Naive B cell (primary cell): ENCODE measurements at places on chromosomes 11 and 22. TPM values are rescaled to one million over a fixed set of nuclear protein-coding genes. Genes with fewer than 3 reads are reported as not detected.

Gene BANF1
- polyA plus RNA-seq = 235 TPM

Gene TRIM66
- polyA plus RNA-seq = 1.2 TPM

DNA sequence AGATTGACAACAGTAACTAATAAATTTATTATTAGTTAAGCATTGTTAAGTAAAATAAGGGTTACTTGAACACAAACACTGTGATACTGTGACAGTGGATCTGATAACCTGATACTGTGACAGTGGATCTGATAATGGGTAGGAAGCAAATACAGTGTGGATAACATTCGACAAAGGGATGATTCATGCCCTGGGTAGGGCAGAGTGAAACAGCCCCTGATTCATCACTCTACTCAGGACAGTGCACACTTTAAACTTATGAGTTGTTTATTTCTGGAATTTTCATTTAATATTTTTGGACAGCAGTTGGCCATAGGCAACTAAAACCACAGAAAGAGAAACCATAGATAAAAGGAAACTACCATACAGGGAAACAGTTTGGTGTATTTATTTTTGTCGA is 60.8 kb upstream of the CTSC start:
- no peaks in the 10 kb centered on the region for H3K36me3 ChIP-seq
- no peaks in the 10 kb centered on the region for H3K4me1 ChIP-seq
- no peaks in the 10 kb centered on the region for H3K27me3 ChIP-seq
- no peak overlapping the region for H3K4me3 ChIP-seq
- DNase-seq = no peak

Gene OR1S1
- not detected for polyA plus RNA-seq

Gene PYGM
- polyA plus RNA-seq = 4.9 TPM

Gene PNPLA3
- not detected for polyA plus RNA-seq

DNA sequence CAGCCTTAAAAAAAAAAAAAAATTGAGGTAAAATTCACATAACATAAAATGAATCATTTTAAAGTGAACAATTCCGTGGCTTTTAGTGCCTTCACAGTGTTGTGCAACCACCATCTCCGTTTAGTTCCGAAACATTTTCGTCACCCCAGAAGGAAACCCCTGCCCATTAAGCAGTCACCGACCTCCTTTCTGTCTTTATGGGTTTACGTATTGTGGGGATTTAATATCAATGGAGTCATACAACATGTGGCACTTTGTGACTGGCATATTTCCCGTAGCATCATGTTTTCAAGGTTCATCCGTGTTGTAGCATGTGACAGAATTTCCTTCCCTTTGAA is 65.5 kb downstream of the BCR start:
- no peak for DNase-seq
- no peaks in the 10 kb centered on the region for H3K27me3 ChIP-seq
- peaks cover 70% of the 10 kb centered on the region for H3K4me1 ChIP-seq
- no peaks in the 10 kb centered on the region for H3K36me3 ChIP-seq
- no peak overlapping the region for H3K27ac ChIP-seq
- no peak overlapping the region for H3K4me3 ChIP-seq

Gene IGSF9B
- not detected for polyA plus RNA-seq

Gene ZDHHC13
- polyA plus RNA-seq = 3.6 TPM

Gene GUCY1A2
- polyA plus RNA-seq = not detected

DNA sequence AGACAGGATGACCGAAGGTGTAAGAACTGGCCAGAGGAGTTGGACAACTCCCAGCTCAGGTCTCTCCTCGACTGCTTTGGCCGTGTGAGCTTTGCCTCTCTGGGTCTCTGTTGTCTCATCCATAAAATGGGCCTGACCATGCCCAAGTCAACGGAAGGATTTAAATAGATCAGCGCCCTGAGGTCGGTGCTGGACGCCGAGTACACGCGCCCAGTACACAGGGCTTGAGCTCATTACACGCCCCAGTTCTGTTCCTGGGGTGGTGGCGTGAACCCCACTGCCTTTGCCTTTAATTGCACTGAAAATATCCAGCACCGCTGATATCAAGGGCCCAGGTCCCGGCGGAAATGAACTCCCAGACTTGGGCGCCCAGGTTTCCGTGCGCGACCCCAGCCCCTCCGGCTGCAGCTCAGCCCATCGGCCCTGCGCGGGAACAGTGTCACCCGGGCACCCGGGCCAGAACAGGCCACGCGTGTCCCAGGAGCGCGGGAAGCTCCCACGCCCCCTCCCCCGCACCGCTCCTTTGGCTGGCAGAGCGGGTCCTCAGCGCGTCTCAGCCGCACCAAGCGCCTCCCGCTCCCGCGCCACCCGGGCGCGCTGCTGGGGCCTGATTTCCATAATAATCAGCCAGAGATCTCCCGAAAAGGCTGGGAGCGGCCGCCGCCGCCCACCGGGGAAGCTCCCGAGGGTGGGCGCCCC is 42.2 kb downstream of the CYTH4 start:
- H3K4me1 ChIP-seq = peaks cover 7% of the 10 kb centered on the region
- DNase-seq = no peak
- peaks cover 57% of the 10 kb centered on the region for H3K27me3 ChIP-seq
- no peak overlapping the region for H3K27ac ChIP-seq

Gene RPS25
- 5,472 TPM for polyA plus RNA-seq

DNA sequence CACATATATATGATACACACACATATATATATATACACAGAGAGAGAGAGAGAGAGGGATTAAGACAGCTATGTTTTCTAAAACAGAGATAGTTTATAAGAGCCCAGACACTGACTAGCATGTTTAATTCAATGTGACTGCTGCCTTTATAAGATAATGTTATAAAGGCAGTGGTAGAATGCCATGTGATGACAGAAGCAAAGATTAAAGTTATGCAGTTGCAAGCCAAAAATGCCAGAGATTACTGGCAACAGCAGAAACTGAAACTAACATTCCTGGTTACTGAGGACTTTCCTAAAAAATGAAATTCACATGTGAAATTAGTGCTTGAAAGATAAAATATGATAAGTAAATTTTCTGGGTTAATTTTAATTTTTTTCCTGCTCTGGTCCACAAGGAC is 1888.9 kb downstream of the LRRC4C start:
- no peaks in the 10 kb centered on the region for H3K36me3 ChIP-seq
- no peak overlapping the region for H3K4me3 ChIP-seq
- H3K27ac ChIP-seq = no peak overlapping the region
- no peak for DNase-seq

GRCh38 chr22:42001121-42001520 is 2.5 kb downstream of the WBP2NL start:
- H3K27me3 ChIP-seq = peaks cover 5% of the 10 kb centered on the region
- no peak overlapping the region for H3K27ac ChIP-seq
- DNase-seq = no peak

- H3K4me1 ChIP-seq = peaks cover 41% of the 10 kb centered on the region
- peak overlapping the region; percentile 92 for H3K27ac ChIP-seq
- H3K27me3 ChIP-seq = no peaks in the 10 kb centered on the region
- DNase-seq = no peak
Measured at GRCh38 chr11:73048446-73048845, 93.7 kb downstream of the FCHSD2 start.

Gene SUN2
- polyA plus RNA-seq = 195 TPM

Gene TREH
- not detected for polyA plus RNA-seq

Gene OLFML1
- polyA plus RNA-seq = 2.4 TPM

DNA sequence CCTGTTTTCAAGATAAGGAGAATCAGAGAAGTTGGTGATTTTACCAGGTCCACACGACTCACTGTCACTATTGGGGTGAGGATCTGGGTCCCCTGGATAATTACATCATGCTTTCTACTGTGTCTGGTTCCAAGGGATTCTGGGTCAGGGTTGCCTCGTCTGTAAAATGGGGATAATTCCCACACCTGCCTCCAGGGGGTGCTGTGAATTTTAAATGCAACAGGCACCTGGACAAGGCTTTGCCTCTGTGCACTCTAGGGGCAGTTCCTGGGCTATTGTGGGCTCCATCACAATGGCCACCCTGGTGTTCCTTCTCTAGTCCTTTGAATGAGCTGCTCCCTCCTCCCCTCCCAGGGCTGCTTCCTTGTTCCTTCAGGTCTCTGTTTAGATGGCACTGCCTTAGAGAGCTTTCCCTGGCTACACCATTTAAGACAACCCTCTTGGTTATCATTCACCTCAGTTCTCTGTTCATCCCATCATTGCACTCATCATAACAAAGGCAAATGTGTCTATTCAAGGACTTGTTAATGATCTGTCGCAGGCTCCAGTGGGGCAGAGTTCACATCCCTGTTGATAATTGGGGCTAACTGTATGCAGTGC is 178.6 kb downstream of the MIAT start:
- peak; percentile 8 for DNase-seq
- H3K4me1 ChIP-seq = no peaks in the 10 kb centered on the region
- H3K36me3 ChIP-seq = no peaks in the 10 kb centered on the region
- H3K4me3 ChIP-seq = no peak overlapping the region

DNA sequence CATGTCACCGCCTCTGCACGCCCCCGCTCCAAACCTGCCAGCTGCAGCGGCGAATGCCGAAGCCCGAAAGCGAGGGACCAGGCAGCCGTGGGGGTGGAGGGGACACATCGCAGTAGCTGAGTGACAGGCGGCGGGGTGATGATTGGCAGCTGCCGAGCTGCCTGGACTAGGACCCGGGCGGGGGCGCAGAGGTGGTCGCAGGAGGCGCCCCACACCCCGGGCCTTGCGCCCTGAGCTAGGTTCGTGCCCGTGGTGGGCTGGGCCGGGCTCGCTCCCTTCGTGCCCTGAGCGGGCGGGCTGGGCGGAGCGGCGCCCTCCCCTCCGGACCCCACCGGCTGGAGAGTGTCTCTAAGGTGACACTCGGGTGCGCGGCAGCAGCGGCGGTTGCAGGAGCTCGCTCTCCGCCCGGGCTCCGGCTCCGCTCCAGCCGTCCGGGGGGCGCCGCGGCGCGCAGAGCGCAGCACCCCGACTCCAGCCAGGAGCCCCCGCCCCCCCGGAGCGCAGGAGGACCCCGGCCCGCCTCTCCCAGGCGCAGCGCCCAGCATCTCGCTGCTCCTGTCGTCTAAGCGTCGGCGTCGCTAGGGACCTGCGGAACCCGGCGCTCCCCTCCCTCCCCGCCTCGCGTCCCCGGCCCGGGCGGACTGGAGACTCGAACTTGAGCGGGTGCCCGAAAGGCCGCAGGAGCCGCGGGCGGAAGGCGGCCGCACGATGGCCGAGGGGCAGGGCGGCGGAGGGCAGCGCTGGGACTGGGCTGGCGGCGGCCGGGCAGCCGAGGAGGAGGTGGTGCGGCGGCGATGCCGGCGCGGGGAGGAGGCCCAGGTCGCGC is 14.5 kb upstream of the DGKZ start:
- H3K27ac ChIP-seq = no peak overlapping the region
- H3K4me3 ChIP-seq = peak overlapping the region; percentile 20
- DNase-seq = no peak

Gene AMOTL1
- polyA plus RNA-seq = not detected
